ENCODE measurements at places on chromosomes 3 and 15.

- DNase-seq: no peak
Observed at GRCh38 chr3:138406606-138407005, 27.8 kb upstream of the ESYT3 start.

- no peak for DNase-seq
Observed at GRCh38 chr3:76551739-76552138, 488.2 kb upstream of the ROBO2 start.

DNA sequence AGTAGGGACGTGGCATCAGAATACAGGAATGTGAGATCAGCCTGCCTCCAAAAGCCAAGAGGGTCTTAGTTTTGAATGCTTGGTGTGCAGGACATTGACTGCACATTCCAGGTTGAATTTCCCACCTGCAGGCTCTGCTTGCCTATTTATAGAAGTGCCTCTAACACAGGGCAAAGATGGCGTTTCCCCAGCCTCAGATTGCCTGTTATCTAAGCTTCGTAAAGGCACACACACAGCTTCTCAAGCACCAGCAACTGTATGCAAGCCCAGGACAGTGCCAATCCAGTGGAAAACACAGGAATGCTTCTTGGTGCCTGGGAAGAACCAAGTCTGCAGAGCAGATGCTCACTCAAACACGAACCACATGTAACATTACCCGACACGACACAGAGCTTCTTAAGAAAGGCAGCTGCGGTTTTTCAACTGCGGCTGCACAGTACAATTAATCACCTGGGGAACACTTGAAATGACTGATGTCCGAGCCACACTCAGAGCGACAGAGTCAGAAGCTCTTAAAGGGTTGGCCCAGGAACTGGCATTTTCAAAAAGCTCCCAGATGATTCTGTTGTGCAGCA lies 90.0 kb upstream of the ANKRD34C start:
- DNase-seq: no peak

GRCh38 chr3:192840143-192840836 lies 77.4 kb downstream of the MB21D2 start:
- no peak for DNase-seq

Measured in GM12864 (cell line).